ENCODE measurements at places on chromosomes 12 and 14. TPM values are rescaled to one million over a fixed set of nuclear protein-coding genes. Genes with fewer than 3 reads are reported as not detected.
A peak's percentile ranks its signal among the peaks of the same experiment; 100 is the strongest.

DNA sequence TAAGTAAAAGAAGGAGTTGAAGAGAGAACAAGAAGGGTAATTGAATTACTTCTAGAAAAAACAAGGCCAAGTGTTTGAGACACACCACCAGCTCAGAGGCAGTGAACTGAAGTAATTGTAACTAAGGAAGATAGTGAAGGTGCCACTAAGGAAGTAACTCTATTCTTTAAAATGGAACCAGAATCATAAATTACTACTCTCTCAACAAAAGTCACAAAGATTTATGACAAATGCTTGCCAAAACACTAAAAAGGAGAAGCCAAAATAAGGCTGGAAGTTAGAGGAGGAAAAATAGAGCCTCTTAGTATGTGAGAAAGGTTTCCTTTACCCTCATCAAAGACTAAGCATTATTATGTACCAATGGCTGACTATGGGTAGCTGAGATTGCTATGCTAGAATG lies 208.5 kb downstream of the MDGA2 start:
- no peak overlapping the region for H3K4me3 ChIP-seq
- H3K36me3 ChIP-seq, result no peaks in the 10 kb centered on the region
- H3K27me3 ChIP-seq, result no peaks in the 10 kb centered on the region

- H3K4me1 ChIP-seq, result no peaks in the 10 kb centered on the region
- no peak overlapping the region for H3K27ac ChIP-seq
- H3K36me3 ChIP-seq, result no peaks in the 10 kb centered on the region
These were observed 18.2 kb upstream of the STRAP start for GRCh38 chr12:15863984-15864383.

GRCh38 chr12:101713059-101713682 lies 15.7 kb downstream of the CHPT1 start:
- H3K27me3 ChIP-seq, result no peaks in the 10 kb centered on the region
- no peaks in the 10 kb centered on the region for H3K4me1 ChIP-seq

DNA sequence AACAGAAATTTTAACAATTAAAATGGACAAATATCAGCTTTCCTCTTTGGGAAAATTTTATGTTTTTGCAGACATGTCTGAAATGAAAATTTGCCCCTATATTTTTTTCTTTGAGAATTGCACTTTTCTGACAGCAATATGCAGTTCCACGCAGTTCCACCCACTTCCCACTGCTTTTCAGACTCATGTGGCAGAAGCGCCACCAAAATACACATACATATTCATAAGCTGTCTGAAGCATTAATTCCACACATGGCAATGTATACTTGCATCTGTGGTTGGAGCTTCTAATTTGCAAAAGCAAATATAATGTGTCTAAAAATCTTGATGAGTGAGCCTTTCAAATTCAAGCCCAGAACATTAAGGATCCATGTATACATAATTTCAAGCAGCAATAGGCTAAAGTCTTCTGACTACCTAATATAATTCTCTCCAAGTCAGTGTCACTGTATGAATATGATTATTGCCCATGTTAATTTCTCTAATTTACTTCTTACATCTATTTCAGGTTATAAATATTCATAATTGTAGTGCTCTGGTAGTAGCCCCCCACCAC lies 129.5 kb downstream of the PRKD1 start:
- H3K27ac ChIP-seq, result no peak overlapping the region
- H3K4me1 ChIP-seq, result no peaks in the 10 kb centered on the region

- no peaks in the 10 kb centered on the region for H3K36me3 ChIP-seq
- no peak overlapping the region for H3K27ac ChIP-seq
- peaks cover 14% of the 10 kb centered on the region for H3K4me1 ChIP-seq
- DNase-seq, result no peak
These were observed 31.1 kb upstream of the DUSP6 start for GRCh38 chr12:89383235-89384049.

- no peak overlapping the region for H3K27ac ChIP-seq
- H3K36me3 ChIP-seq, result no peaks in the 10 kb centered on the region
- H3K4me1 ChIP-seq, result no peaks in the 10 kb centered on the region
- DNase-seq, result no peak
These were observed 48.9 kb upstream of the DYRK2 start for GRCh38 chr12:67599691-67600090.

GRCh38 chr12:53208435-53208834 lies 1.4 kb upstream of the ITGB7 start:
- no peaks in the 10 kb centered on the region for H3K27me3 ChIP-seq
- no peaks in the 10 kb centered on the region for H3K4me1 ChIP-seq
- H3K36me3 ChIP-seq, result no peaks in the 10 kb centered on the region
- no peak for DNase-seq
- no peak overlapping the region for H3K27ac ChIP-seq

GRCh38 chr14:99627100-99627499 lies 17.8 kb upstream of the HHIPL1 start:
- H3K27me3 ChIP-seq, result no peaks in the 10 kb centered on the region
- H3K36me3 ChIP-seq, result no peaks in the 10 kb centered on the region
- H3K27ac ChIP-seq, result no peak overlapping the region

DNA sequence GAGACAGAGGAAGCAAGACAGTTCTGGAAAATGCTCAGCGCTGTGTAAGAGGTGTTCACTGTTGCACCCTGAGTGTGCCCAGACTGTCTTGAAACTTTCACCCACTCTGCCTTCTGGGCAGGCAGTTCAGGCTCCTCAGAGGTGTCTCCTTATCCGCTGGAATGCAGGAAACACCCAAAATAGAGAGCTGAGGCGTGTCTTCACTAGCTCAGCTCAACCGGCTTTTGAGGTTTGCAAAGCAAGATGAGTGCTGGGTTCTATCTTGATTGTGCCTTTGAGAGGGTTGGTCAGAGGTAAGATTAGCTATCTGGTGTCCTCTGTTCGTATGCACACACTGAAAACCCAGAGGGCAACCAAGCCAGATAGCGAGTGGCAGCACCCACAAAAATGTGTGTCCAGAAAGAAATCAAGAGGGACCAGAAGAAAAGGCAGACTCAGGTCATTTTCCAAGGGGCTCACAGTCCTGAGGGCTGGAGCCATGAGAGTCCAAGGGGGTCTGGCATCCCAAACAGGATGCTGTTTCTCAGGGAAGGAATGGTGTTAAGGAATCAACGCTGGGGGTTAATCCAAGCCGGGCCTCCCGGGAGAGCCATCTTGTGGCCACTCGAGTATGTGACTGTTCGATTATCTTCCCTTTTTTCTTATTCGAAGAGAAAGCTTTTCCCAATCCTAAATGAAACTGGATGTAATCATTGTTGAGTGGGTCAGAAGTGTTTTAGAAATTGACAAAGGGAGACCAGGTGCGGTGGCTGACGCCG lies 47.1 kb downstream of the TBX3 start:
- no peak overlapping the region for H3K4me3 ChIP-seq
- peak; percentile 87 for DNase-seq
- H3K27me3 ChIP-seq, result no peaks in the 10 kb centered on the region
- no peak overlapping the region for H3K27ac ChIP-seq
- no peaks in the 10 kb centered on the region for H3K36me3 ChIP-seq
- H3K4me1 ChIP-seq, result peaks cover 6% of the 10 kb centered on the region

SUOX gene
- total RNA-seq, result 23.4 TPM

- H3K4me3 ChIP-seq, result no peak overlapping the region
- H3K36me3 ChIP-seq, result no peaks in the 10 kb centered on the region
- no peak overlapping the region for H3K27ac ChIP-seq
- peaks cover 7% of the 10 kb centered on the region for H3K4me1 ChIP-seq
- no peak for DNase-seq
- no peaks in the 10 kb centered on the region for H3K27me3 ChIP-seq
These were observed 130.7 kb downstream of the GPHN start for GRCh38 chr14:66638689-66639088.

MANSC4 gene
- total RNA-seq, result not detected

DNA sequence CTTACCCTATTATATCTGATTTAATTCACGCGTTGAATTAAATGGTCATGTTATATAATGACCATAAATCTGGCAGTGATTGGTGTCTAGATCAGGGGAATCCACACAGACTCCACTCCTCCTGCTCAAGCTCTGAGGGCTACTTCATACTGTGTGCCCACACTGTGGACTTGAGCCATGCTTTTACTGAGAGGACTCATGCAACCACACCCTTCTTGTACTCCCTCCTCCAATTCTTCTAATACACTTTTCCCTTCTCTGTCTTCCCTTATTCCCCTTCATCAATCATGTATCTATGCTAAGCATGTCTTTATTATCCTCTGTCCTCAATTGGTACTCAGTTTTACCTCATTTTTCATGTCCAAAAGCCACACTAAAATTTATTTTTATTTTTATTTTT lies 37.7 kb upstream of the LRFN5 start:
- DNase-seq, result no peak
- no peak overlapping the region for H3K27ac ChIP-seq
- H3K27me3 ChIP-seq, result no peaks in the 10 kb centered on the region
- no peaks in the 10 kb centered on the region for H3K36me3 ChIP-seq
- H3K4me1 ChIP-seq, result no peaks in the 10 kb centered on the region
- H3K4me3 ChIP-seq, result no peak overlapping the region

HOXC9 gene
- total RNA-seq, result not detected

- no peak overlapping the region for H3K27ac ChIP-seq
- H3K27me3 ChIP-seq, result no peaks in the 10 kb centered on the region
- H3K36me3 ChIP-seq, result peaks cover 11% of the 10 kb centered on the region
- DNase-seq, result peak; percentile 20
These were observed 1.2 kb downstream of the SNX6 start for GRCh38 chr14:34628681-34629135.

DNA sequence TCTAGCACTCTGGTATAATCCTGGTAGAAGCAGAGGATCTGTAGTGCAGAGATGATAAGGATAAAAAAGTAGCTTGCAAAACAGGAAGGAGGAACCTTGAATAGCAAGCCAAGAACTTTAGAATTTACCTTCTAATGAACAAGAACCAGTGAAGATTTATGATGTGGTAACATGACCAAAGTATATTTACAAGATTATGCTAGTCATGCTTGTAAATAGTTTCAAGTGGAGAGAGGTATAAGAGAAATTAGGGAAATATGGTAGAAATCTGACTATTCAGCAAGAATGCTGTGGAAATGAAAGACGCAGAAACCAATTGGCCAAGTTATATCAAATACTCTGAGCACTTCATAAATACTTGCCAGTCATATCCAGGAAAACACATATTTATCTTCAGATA lies 47.8 kb downstream of the ERGIC2 start:
- no peak overlapping the region for H3K27ac ChIP-seq
- H3K27me3 ChIP-seq, result no peaks in the 10 kb centered on the region
- no peak for DNase-seq
- H3K4me1 ChIP-seq, result no peaks in the 10 kb centered on the region

HOXC10 gene
- total RNA-seq, result not detected

PHLDA1 gene
- total RNA-seq, result 16.2 TPM

PLA2G1B gene
- not detected for total RNA-seq

DNA sequence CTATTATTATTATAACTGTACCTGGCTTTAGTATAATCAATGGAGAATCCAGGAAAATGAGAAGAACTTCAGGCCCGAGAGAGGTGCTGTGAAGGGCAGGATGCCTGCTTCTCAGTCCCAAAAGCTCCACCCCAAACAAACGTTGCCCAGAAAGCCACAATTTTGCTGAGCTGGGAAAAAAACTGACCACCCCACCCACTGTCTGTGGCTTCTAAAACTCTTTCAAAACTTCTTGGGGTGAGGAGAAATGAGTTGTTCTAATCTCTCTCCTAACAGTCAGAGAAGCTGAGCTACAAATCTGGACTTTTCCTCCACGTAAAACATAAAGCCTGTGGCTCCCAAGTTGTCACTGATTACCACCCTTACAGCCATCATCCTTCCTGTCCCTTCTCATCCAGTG lies 13.4 kb downstream of the VDR start:
- no peaks in the 10 kb centered on the region for H3K36me3 ChIP-seq
- no peak overlapping the region for H3K4me3 ChIP-seq
- DNase-seq, result no peak
- peaks cover 6% of the 10 kb centered on the region for H3K27me3 ChIP-seq
- no peak overlapping the region for H3K27ac ChIP-seq

DENND5B gene
- 28.6 TPM for total RNA-seq

KRT80 gene
- total RNA-seq, result 0.09 TPM

DNA sequence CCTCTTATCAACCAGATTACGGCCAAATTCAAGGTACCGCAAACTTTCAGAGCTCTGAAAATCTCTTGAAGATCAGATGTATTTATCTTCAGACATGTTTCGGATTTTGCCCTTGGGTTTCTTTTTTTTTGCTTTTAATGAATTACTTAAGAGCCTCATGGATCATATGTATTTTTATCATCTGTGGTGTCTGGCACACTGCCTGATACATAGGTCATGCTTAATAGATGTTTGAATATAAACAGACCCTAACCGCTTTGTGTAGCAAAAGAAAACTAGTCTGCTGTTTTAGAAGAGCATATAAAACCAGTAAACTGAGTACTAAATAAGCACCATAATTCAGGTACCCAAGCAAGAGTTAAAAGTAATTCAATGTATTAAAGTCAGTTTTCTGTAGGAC lies 20.1 kb upstream of the TBK1 start:
- H3K27ac ChIP-seq, result no peak overlapping the region
- H3K27me3 ChIP-seq, result no peaks in the 10 kb centered on the region
- H3K36me3 ChIP-seq, result peaks cover 91% of the 10 kb centered on the region
- H3K4me1 ChIP-seq, result no peaks in the 10 kb centered on the region
- H3K4me3 ChIP-seq, result no peak overlapping the region

GRCh38 chr14:101914083-101914482 lies 50.3 kb upstream of the DYNC1H1 start:
- peaks cover 43% of the 10 kb centered on the region for H3K36me3 ChIP-seq
- no peaks in the 10 kb centered on the region for H3K27me3 ChIP-seq
- H3K27ac ChIP-seq, result no peak overlapping the region
- no peak for DNase-seq

RBP5 gene
- 20.1 TPM for total RNA-seq

- no peaks in the 10 kb centered on the region for H3K36me3 ChIP-seq
- peaks cover 73% of the 10 kb centered on the region for H3K27me3 ChIP-seq
- peaks cover 11% of the 10 kb centered on the region for H3K4me1 ChIP-seq
- peak; percentile 92 for DNase-seq
These were observed 370 bp downstream of the HRK start for GRCh38 chr12:116880817-116881324.

Measured in endodermal cell (in vitro differentiated cells).